ENCODE measurements at places on chromosomes 4 and X. TPM values are rescaled to one million over a fixed set of nuclear protein-coding genes. Genes with fewer than 3 reads are reported as not detected.

The SPANXA2 gene
- total RNA-seq: not detected

The SAGE1 gene
- total RNA-seq: not detected

The PABPC4L gene
- 0.28 TPM for total RNA-seq

The GC gene
- total RNA-seq: 0.40 TPM

The SLC2A9 gene
- total RNA-seq: 21.5 TPM

The EXOC1L gene
- total RNA-seq: not detected

The JAKMIP1 gene
- total RNA-seq: not detected

The SMR3B gene
- not detected for total RNA-seq

The VSIG1 gene
- total RNA-seq: 0.48 TPM

The EXOSC9 gene
- 12.8 TPM for total RNA-seq

The RPS6KA3 gene
- total RNA-seq: 18.9 TPM

The GCNA gene
- total RNA-seq: 0.68 TPM

The BMX gene
- 1.0 TPM for total RNA-seq

The COQ2 gene
- total RNA-seq: 16.7 TPM

The GPC4 gene
- total RNA-seq: 2.7 TPM

The SSX3 gene
- not detected for total RNA-seq

The TLR3 gene
- 5.8 TPM for total RNA-seq

The PRR27 gene
- not detected for total RNA-seq

The MAGEE2 gene
- not detected for total RNA-seq

The GUCY1A1 gene
- total RNA-seq: 2.5 TPM

The MCF2 gene
- total RNA-seq: not detected

The HSFX2 gene
- total RNA-seq: not detected

The CLDN34 gene
- total RNA-seq: 0.20 TPM

The TGIF2LX gene
- not detected for total RNA-seq

The PABPC5 gene
- total RNA-seq: not detected

The UGT8 gene
- 1.1 TPM for total RNA-seq

The TCEAL2 gene
- total RNA-seq: not detected

The GLOD5 gene
- total RNA-seq: 0.52 TPM

The NAP1L5 gene
- 1.0 TPM for total RNA-seq

The HSFX4 gene
- not detected for total RNA-seq

The ATP1B4 gene
- total RNA-seq: not detected

The PAK3 gene
- 0.28 TPM for total RNA-seq

All from esophagus mucosa (tissue), 1 donor.